T-helper 2 cell treated with Interferon-gamma antibody and Interleukin-4, amounts not matched to agents 100 ng/mL and 5 ng/mL, for 36 hours (primary cell): ENCODE measurements at places on chromosomes 1 and 21. TPM values are rescaled to one million over a fixed set of nuclear protein-coding genes. Genes with fewer than 3 reads are reported as not detected.

ASCL5 gene
- total RNA-seq: not detected in 2 replicates

MATN1 gene
- total RNA-seq: 0.20 TPM in 1 of 2 replicates, not detected in the other

RNU1-4 gene
- total RNA-seq: 2,343 and 2,397 TPM in 2 replicates

ATP1A4 gene
- total RNA-seq: not detected in 2 replicates

FCER1G gene
- total RNA-seq: 2.5 and 3.1 TPM in 2 replicates

PTTG1IP gene
- 81.0 and 81.9 TPM in 2 replicates for total RNA-seq

OLFM3 gene
- total RNA-seq: not detected in 2 replicates

FALEC gene
- total RNA-seq: not detected in 2 replicates

CELA3B gene
- total RNA-seq: not detected in 2 replicates

CLDN19 gene
- not detected in 2 replicates for total RNA-seq

KLHL20 gene
- 21.4 and 21.5 TPM in 2 replicates for total RNA-seq

HPDL gene
- 7.8 and 8.3 TPM in 2 replicates for total RNA-seq

DENND2D gene
- 203 and 207 TPM in 2 replicates for total RNA-seq

ABCG1 gene
- 11.3 and 12.4 TPM in 2 replicates for total RNA-seq

NPHS2 gene
- not detected in 2 replicates for total RNA-seq

REN gene
- not detected in 2 replicates for total RNA-seq

DAB1 gene
- total RNA-seq: 2.9 and 3.5 TPM in 2 replicates

FAM72B gene
- 19.7 and 22.5 TPM in 2 replicates for total RNA-seq

CATSPERE gene
- total RNA-seq: 0.27 and 0.50 TPM in 2 replicates

GBP3 gene
- 34.0 and 34.5 TPM in 2 replicates for total RNA-seq

ZC3H11A gene
- 76.3 and 80.8 TPM in 2 replicates for total RNA-seq

SMIM1 gene
- not detected in 2 replicates for total RNA-seq
